Activated CD4-positive, CD25-positive, alpha-beta regulatory T cell treated with anti-CD3 and anti-CD28 coated beads, Interleukin-2, amount 50 U/mL, for 16 hours (primary cell): ENCODE measurements at places on chromosomes 12 and 14.

DNA sequence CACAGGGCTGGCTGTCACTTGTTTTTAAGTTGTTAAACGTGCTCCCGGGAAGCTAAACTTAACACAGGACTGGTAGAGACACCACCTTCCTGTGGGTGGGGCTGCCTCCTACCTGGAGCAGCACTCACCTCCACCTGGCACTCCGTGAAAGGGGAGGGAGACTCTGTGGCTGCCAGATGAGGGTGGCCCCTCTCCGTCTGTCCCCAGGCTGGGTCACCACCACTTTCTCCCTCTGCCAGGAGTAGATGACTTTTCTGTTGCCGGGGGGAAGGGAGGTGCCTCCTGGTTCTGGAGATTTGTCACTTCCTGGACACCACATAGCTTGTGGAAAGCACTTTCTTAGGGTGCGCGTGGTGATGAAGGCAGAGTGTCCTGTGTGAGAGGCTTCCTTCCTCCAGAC is 81.3 kb downstream of the WDR20 start:
- no peak for DNase-seq

- no peak for DNase-seq
Observed at GRCh38 chr12:3333583-3333982, 157.4 kb upstream of the PRMT8 start.

GRCh38 chr12:15863372-15863771 is 18.8 kb upstream of the STRAP start:
- no peak for DNase-seq

GRCh38 chr12:92365333-92365732 is 219.7 kb upstream of the BTG1 start:
- DNase-seq: no peak

DNA sequence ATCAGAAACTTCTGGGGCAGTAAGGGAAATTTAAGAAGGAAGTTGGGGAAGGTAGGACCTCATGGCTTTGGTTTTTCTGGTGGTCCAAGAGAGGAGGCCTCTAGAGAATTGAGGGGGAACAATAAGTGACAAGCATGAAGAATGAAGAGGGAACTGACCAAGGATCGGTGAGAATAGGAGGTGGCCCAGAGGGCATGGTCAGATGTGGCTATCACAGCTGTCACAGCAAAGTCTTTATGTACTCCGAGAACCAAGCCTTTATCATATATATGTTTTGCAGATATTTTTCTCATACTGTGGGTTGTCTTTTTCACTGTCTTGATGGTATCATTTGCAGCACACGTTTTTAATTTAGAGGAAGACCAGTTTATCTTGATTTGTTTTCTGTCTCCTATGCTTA is 64.3 kb downstream of the PPP2R5C start:
- DNase-seq: no peak

GRCh38 chr12:9127936-9128663 is 12.4 kb upstream of the A2M start:
- DNase-seq: no peak

GRCh38 chr12:83664650-83665049 is 977.9 kb downstream of the TMTC2 start:
- no peak for DNase-seq

- no peak for DNase-seq
Observed at GRCh38 chr14:68143341-68143841, 323.8 kb downstream of the RAD51B start.

- DNase-seq: no peak
Observed at GRCh38 chr12:104698871-104699270, 242.1 kb downstream of the CHST11 start.

DNA sequence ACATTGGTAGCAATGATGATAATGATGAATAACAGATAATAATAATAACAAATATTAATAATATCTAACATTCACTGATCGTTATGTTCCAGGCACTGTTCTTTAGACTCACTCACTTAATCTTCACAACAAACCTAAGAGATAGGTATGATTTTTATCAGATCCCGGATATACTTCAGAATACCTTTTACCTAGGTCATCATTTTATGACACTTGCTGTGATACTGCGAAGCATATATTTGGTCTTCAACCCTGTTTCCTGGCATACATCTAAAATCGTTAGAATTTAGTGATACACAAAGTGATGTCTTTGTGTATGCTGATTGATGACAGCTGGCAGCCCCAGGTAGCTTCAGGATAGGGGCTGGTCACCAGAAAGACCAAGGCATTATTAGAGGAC is 46.1 kb downstream of the SLC41A2 start:
- no peak for DNase-seq

- no peak for DNase-seq
Observed at GRCh38 chr12:111102102-111102739, 181.8 kb upstream of the MYL2 start.

- no peak for DNase-seq
Observed at GRCh38 chr14:30656190-30656632, 34.1 kb downstream of the SCFD1 start.

DNA sequence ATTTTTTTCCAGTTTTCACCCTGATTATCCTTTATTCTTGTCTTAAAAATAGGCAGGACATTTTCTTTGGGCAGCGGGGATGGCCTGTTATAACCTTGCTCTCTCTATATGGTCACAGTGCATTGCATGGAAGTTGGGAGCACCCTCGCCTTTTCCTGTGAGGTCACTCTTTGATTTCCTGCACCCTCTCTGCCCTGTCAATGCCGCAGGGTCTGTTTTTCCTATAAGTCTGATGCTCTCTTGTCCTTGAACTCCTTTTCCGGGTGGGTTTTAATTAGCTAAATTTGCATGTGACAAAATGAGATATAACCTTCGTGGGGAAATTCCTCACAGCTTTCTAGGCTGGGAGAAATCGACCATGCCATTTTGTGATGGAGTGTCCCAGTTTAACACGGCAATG is 194.3 kb downstream of the CACNA1C start:
- no peak for DNase-seq

GRCh38 chr12:25236190-25236589 is 14.5 kb downstream of the KRAS start:
- no peak for DNase-seq

DNA sequence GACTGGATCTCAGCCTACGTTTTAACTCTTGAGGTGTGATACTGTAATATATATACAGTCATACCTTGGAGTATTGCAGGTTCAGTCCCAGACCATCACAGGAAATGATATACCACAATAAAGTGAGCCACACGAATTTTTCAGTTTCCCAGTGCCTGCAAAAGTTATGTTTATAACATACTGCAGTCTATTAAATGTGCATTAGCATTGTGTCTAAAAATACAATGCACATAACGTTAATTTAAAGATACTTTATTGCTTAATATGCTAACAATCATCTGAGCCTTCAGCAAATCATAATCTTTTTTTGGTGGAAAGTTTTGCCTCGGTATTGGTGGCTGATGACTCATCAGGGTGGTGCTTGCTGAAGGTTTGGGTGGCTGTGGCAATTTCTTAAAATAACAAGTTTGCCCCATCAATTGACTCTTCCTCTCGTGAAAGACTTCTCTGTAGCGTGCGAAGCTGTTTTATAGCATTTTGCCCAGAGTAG is 18.9 kb downstream of the PYROXD1 start:
- peak; percentile 11 for DNase-seq

GRCh38 chr12:117294189-117294603 is 67.2 kb downstream of the NOS1 start:
- DNase-seq: no peak

- no peak for DNase-seq
Observed at GRCh38 chr14:21455592-21455911, 371 bp downstream of the CHD8 start.

DNA sequence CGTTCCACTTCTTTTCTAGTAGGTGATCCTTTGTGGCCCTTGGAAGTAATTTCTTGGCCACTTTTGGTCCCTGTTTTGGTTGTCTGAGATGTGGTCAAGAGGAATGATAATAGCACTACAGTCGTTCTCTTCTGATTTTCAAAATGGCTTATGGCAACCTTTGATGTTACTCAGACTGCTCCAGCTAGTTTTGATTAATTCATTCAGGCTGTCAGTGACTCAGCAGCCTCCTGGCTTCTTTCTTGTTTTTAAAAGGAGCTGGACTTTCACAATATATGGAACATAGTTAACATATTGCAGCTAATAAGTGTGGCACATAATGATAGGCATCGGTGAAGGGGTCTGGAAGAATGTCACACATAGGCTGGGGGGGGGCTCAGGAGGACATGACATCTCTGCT is 47.3 kb downstream of the WDR20 start:
- no peak for DNase-seq

- no peak for DNase-seq
Observed at GRCh38 chr12:25502596-25502995, 50.5 kb downstream of the LMNTD1 start.

DNA sequence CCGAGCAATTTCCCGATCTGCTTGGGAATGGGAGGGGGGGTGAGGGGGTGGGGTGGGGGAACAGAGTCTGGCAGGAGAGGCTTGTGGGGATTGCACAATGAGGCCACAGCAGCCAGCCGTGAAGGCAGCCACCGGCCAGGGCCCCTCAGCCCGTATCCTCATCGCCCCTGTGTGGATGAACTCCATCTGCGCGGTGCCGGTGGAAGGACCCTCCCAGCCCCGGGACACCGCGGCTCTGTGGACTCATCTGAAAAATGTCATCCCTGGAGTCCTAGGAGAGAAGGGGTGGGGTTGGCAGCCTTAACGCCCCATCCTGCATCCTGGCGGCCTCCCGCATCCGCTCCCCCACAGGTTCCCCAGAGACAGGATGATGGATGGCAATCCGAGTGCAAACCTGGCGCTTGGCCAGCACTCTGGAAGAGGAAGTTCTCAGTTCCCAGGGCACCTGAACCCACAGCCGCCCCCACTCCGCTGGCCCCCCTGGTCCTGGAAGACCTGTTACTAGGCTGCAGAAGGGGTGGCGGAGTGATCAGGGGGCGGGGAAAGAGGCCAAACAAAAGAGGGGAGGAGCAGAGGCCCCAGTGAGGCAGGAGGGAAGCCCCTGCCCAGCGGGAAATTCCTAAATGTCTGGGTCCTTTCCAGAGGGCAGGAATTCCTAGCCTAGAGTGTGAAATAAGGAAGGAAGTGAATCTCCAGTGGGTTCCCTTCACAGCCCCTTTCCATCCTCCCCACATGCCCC is 1.2 kb upstream of the TNFAIP2 start:
- DNase-seq: no peak

GRCh38 chr14:58643366-58643765 is 5.6 kb downstream of the DACT1 start:
- no peak for DNase-seq

DNA sequence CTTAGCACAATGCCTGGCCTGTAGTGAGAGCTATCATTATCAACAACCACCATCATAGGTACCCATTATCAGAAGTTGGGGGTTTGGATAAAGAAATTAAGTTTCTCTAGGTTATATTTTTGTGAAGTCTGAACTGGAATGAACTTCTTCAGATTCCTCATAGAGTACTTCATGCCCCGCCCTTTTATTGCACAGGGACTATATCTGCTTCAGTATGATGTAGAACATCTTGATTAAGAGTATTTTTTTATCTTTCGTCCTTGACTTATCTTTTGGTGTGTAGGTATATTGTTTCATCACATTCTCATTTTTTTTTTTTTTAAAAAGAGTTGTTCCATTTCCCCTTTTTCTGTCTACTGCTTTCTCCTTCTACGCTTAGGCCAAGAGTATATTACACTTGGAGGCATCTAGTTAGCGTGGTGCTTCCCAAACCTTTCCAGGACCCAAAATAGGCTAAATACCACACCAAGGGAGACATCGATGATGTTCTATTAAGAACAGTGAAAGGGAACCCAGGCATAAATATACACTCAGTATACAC is 467.5 kb downstream of the ZFP36L1 start:
- no peak for DNase-seq

GRCh38 chr12:120774169-120774916 is 48.7 kb downstream of the ACADS start:
- no peak for DNase-seq

DNA sequence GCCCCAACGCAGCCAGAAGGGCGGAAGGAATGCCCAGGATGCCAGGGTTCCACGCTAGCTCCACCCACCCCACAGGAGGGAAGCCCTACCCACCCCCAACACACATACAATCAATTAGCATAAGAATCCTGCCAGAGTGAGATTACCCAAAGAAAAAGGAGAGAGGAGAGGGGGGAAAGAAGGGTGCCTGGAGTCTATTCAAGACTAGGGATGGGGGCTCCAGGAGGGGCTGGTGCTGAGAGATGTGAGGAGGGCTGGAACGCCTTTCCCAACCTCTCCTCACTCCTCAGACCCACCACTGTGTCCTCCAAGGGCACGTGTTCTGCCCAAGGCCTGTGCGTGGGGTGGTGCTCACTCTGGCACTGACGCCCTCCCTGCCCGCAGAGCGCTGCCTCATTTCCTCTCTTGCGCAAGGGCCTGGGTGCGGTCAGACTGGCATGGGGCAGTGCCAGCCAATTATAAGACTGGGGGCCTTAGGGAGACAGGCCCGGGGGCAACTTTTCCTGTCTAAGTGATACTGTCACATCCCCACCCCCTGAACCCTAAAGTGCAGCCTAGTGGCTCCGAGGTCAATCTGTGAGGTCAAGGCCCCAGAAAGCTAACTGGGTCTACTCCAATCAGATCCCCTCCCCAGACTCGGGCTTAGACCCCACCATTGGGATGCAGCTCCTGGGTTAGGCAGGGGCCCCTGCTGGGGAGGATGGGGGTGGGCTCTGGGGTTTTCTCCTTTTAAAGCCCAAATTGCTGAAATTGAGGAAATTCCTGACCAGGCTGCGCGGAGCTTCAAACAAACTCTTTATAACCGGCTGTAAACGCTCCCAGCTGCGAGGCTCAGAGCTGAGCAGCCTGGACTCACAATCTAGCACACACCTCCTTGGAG is 10.2 kb upstream of the ITGB7 start:
- no peak for DNase-seq

DNA sequence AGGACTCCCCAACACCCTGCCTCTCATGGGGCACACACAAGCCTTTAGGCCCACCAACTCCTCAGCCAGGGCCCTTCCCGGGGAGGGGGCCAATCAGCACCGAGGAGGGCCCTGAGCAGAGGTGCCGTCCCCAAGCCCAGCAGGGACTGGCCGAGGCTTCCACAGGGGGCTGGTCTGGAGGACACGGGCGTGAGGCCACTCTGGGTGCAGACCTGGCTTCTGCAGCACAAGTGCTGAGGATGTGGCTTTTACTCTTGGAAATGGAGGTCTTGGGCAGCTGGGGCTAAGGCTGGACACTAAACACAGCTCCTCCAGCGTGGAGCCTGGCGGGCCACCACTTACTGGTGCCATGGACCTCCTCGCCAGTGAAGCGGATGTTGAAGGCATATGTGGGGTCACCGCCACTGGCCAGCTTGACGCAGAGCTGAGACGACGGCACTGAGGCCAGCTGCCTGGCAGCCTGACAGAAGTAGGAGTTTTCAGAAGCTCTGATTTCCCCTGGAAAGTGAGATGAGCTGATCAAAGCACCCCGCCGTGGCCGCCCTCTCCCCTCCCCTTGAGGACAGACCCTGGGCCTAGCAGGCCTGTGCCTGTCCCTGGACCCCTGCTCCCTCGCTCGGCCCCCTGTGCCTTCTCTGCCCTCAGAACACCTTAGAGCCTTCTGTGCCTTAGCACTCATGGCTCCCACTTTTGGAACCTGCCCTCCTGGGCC is 44.0 kb downstream of the TRAFD1 start:
- DNase-seq: no peak

- DNase-seq: no peak
Observed at GRCh38 chr12:65962036-65962430, 137.8 kb downstream of the HMGA2 start.

GRCh38 chr14:45123271-45123670 is 11.0 kb downstream of the FKBP3 start:
- DNase-seq: no peak
